HFFc6 (cell line): ENCODE measurements at places on chromosomes 4 and X.
A peak's percentile ranks its signal among the peaks of the same experiment; 100 is the strongest.

GRCh38 chrX:115625572-115626301, 64.8 kb downstream of the PLS3 start:
- peaks cover 5% of the 10 kb centered on the region; the same call in 1 of the 2 replicates for H3K36me3 ChIP-seq
- DNase-seq = peak; percentile 46
- no peaks in the 10 kb centered on the region for H3K27me3 ChIP-seq
- H3K4me3 ChIP-seq = peak overlapping the region; percentile 64

DNA sequence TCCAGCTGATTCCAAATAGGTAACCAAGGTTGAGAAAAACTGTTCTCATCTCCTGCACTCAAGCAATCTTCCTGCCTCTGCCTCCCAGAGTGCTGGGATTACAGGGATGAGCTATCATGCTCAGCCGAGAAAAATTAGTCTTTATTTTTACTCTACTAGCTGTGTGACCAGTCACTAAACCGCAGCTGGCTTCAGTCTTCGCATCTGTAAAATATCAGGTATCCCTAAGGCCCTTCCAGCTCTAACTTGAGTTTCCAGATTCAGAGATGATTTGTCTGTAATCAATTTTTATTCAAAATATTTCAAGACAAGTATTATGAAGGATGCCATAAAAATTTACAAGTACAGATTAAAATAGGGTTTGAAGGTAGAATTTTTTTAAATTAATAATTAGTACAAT, 3.5 kb downstream of the ADH6 start:
- no peaks in the 10 kb centered on the region for H3K4me1 ChIP-seq
- no peaks in the 10 kb centered on the region for H3K36me3 ChIP-seq
- no peaks in the 10 kb centered on the region; the same call in 1 of the 2 replicates for H3K27me3 ChIP-seq
- DNase-seq = no peak
- no peak overlapping the region for H3K4me3 ChIP-seq

GRCh38 chrX:40188573-40189417, 91.0 kb upstream of the BCOR start:
- H3K36me3 ChIP-seq = peaks cover 4% of the 10 kb centered on the region; the same call in 1 of the 2 replicates
- H3K27me3 ChIP-seq = no peaks in the 10 kb centered on the region; the same call in 1 of the 2 replicates

GRCh38 chrX:113473418-113473817, 632.8 kb upstream of the AMOT start:
- H3K36me3 ChIP-seq = no peaks in the 10 kb centered on the region
- no peaks in the 10 kb centered on the region for H3K4me1 ChIP-seq
- no peak overlapping the region for H3K4me3 ChIP-seq
- DNase-seq = no peak
- H3K27me3 ChIP-seq = peaks cover 2% of the 10 kb centered on the region; the same call in 1 of the 2 replicates

- H3K4me1 ChIP-seq = no peaks in the 10 kb centered on the region
- H3K27me3 ChIP-seq = no peaks in the 10 kb centered on the region; the same call in 1 of the 2 replicates
- H3K27ac ChIP-seq = no peak overlapping the region
- H3K36me3 ChIP-seq = no peaks in the 10 kb centered on the region; the same call in 1 of the 2 replicates
- H3K4me3 ChIP-seq = no peak overlapping the region
Observed at GRCh38 chr4:133910165-133910564, 291.4 kb downstream of the PABPC4L start.

- no peak overlapping the region for H3K27ac ChIP-seq
- no peak overlapping the region for H3K4me3 ChIP-seq
- no peaks in the 10 kb centered on the region for H3K4me1 ChIP-seq
- no peaks in the 10 kb centered on the region for H3K36me3 ChIP-seq
- DNase-seq = no peak
Observed at GRCh38 chrX:11666952-11667685, 1.4 kb upstream of the ARHGAP6 start.

DNA sequence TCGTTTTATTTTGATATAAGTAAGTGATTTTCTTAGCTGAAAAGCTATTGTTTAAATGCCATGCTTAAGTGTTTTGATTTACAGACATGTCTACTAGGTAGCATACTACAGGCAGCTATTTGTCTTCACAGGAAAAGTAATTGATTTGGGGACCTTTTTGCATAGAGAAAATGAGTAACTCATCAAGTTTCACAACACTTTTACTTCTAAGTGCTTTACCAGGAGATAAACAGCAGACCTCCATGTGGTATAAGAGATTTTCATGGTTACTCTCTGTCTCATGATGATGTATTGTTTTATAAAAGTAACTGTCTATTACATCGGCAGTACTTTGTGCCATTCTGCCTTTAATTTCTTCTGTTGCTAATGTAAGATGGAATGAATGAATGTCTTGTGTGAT, 28.7 kb downstream of the RBPJ start:
- H3K4me3 ChIP-seq = no peak overlapping the region
- no peaks in the 10 kb centered on the region; the same call in 1 of the 2 replicates for H3K27me3 ChIP-seq
- H3K36me3 ChIP-seq = no peaks in the 10 kb centered on the region
- peaks cover 35% of the 10 kb centered on the region for H3K4me1 ChIP-seq
- DNase-seq = no peak

GRCh38 chr4:116217781-116218180, 867.6 kb downstream of the TRAM1L1 start:
- no peak overlapping the region for H3K27ac ChIP-seq
- no peaks in the 10 kb centered on the region for H3K36me3 ChIP-seq
- no peaks in the 10 kb centered on the region for H3K27me3 ChIP-seq
- no peak for DNase-seq
- no peaks in the 10 kb centered on the region for H3K4me1 ChIP-seq

DNA sequence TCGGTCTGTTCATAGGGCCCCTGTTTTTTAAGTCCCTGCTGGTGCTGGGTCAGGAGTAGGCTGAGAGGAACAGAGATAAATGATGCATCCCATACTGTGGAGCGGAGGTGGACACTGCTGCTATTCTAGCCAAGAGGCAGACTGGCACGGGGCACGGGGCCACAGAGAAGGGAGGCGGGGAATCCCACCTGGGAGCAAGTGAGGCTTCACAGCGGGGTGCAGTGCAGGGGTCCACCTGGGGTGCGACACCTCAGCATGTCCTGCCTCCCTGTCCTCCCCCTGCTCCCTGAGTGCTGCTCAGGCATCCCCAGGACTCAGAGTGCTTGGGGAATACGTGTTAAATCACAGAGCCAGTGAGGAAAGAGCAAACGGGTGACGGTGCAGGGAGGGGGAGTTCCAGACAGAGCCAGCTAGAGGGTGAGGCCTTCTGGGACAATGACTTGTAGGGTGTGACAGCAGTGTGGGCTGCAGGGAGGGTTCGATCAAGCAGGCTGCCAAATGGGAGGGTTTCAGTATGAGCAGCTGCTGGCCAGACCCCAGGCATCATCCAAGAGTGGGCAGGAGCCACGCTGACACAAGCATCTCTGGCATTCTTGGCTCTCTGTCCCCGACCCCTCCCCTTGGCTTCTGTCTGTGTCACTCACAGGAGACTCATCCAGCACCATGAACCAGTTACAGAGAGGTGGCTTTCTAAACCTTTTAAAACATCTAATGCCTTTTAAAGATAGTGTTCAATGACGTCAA, 13.7 kb upstream of the HTRA3 start:
- peaks cover 33% of the 10 kb centered on the region for H3K27me3 ChIP-seq
- H3K36me3 ChIP-seq = no peaks in the 10 kb centered on the region
- peaks cover 11% of the 10 kb centered on the region for H3K4me1 ChIP-seq
- no peak overlapping the region for H3K4me3 ChIP-seq
- DNase-seq = no peak

- no peak overlapping the region for H3K4me3 ChIP-seq
- DNase-seq = no peak
- no peak overlapping the region for H3K27ac ChIP-seq
- no peaks in the 10 kb centered on the region; the same call in 1 of the 2 replicates for H3K27me3 ChIP-seq
- H3K36me3 ChIP-seq = no peaks in the 10 kb centered on the region; the same call in 1 of the 2 replicates
Observed at GRCh38 chr4:95421869-95422268, 126.9 kb downstream of the UNC5C start.

- DNase-seq = no peak
- H3K36me3 ChIP-seq = no peaks in the 10 kb centered on the region
- no peak overlapping the region for H3K27ac ChIP-seq
- H3K4me1 ChIP-seq = no peaks in the 10 kb centered on the region
- H3K27me3 ChIP-seq = no peaks in the 10 kb centered on the region
Observed at GRCh38 chr4:129988957-129989356, 893.0 kb downstream of the C4orf33 start.

GRCh38 chr4:96162636-96163035, 322.7 kb downstream of the PDHA2 start:
- no peak for DNase-seq
- no peaks in the 10 kb centered on the region; the same call in 1 of the 2 replicates for H3K36me3 ChIP-seq
- H3K4me3 ChIP-seq = no peak overlapping the region
- no peaks in the 10 kb centered on the region for H3K4me1 ChIP-seq
- H3K27me3 ChIP-seq = no peaks in the 10 kb centered on the region
